ENCODE measurements at places on chromosomes 11 and 22.

- DNase-seq: no peak
Observed at GRCh38 chr11:61866231-61866957, 25.0 kb downstream of the FADS3 start.

- DNase-seq: peak; percentile 64
Observed at GRCh38 chr11:72684236-72684912, 10.2 kb upstream of the PDE2A start.

DNA sequence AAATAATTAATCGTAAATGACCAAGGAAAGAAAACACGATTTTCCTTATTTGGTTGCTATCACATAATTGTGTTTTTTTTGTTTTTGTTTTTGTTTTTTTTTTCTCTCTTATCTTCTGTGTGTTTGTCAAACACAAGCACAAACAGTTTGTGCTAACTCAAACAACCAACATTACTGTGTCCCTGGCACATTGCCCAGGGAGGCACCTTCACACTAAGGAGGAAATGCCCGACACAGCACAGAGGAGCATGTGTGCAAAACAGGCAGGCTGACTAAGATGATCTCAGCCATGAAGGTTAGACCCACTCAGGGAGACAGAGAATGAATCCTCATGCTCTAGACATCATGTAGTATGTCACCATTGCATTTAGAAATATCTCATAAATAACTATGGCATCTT is 130.1 kb downstream of the SOX6 start:
- DNase-seq: no peak

GRCh38 chr22:33220476-33221080 is 162.4 kb upstream of the SYN3 start:
- no peak for DNase-seq

- DNase-seq: no peak
Observed at GRCh38 chr11:121613724-121614123, 161.0 kb upstream of the SORL1-AS1 start.

- no peak for DNase-seq
Observed at GRCh38 chr11:1776331-1776851, 12.7 kb upstream of the CTSD start.

- no peak for DNase-seq
Observed at GRCh38 chr11:103079833-103080232, 12.1 kb downstream of the DCUN1D5 start.

DNA sequence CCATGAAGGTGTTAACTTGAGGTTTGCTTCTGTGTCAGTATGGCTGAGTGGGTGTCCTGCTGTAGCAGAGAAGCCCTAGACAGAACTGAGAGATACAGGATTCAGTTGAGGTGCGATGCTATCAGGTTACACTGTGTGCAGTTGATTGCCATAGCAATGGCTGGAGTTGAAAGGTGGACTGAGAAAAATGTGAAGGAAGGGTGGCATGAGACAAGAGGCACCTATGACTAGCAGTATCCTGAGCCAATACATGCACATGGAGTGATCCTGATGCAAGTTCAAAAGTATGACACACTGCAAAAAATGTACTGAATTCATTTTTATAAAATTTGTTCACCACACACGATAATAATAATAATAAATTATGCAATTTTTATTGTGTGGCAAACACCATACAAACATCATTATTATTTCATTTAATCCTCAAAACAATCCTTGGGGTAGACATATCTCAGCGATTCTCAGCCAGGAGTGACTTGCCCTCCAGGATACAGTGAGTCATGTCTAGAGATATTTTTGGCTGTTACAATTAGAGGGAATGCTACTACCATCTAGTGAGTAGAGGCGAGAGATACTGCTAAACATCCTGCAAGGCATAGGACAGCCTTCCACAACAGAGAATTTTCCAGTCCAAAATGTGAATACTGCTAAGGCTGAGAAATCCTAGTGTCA is 3.9 kb upstream of the PIWIL4 start:
- DNase-seq: peak; percentile 60

DNA sequence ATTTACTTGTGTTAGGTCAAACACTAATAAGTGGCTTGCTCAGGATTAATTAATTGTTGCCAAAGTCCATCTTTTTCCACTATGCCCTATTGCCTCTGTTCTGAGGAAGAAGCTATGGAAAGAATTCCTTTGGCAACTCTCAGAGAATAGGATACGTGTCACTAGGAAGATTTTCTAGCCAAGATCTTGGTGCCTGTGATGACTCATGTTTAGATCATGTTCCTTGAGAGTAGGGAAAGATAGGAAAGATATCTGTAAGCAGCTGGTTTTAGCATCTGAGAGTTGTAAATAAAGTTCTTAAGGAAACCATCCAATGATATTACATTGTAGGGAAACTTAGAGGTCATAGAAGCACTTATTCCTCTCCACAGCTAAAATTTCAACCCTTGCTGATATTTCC is 15.7 kb downstream of the SLN start:
- no peak for DNase-seq

DNA sequence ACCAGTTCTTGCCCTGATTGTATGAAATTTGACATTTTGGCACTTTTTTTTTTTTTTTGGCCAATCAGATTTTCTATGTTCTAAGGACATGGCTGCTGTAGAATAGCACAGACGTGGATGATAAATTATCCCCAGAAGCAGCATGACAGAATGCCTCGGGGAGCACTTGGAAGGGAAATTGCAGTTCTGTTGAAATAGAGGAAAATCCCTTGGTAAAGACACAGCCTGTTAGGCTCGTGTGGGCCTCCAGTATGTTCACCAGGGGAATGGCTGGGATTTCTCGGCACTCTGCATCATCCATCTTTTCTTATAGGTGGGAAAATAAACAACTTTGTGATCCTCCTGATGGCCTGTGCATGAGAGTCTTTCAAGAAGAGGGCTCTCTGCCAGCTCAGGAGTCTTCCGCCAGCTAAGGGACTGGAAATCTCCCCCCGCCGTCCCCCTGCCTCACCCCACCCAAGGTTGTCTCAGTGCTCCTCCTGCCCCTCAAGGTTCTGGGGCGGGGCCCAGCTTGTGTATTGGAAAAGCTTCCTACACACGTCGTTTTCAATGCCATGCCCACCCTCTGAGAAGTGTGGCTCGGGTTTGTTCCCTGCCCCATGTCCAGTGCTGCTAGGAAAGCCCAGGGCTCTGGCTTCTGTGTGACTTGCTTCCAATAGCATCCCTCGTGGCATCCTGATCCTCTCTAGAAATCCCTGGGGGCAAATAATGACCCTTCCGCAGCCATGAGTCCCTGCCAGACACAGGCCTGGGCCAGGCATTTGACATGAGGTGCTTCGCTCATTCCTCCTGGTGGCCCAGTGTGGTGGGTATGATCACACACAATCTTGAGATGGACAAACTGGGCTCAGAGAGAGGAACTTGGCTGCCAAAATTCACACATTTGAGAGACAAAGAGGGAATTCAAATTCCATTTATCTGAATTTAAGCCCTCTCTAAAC is 70.6 kb upstream of the ATXN10 start:
- no peak for DNase-seq

GRCh38 chr11:37502202-37502601 is 904.2 kb upstream of the RAG2 start:
- no peak for DNase-seq

DNA sequence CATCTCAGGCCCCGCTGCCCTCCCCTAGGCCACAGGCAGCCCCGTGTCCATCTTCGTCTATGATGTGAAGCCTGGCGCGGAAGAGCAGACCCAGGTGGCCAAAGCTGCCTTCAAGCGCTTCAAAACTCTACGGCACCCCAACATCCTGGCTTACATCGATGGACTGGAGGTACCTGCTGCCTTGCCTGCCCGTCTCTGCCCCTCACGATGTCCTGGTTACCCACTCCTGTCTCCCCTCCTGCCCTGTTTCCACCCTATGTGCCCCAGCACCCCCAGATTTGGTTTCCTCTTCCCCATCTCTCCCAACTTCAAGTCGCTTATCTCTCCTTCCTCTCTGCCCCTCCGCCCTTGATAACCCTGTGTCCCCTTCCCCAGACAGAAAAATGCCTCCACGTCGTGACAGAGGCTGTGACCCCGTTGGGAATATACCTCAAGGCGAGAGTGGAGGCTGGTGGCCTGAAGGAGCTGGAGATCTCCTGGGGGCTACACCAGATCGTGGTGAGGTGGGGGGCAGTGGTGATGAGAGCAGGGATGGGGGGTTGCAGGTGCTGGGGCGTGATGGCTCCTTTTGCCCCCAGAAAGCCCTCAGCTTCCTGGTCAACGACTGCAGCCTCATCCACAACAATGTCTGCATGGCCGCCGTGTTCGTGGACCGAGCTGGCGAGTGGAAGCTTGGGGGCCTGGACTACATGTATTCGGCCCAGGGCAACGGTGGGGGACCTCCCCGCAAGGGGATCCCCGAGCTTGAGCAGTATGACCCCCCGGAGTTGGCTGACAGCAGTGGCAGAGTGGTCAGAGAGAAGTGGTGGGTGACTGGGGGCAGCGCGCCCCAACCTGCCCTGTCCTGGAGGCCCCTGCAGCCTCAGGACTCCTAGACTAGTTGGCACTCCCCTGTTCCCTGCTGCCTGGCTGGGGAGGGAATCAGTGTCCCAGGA is 930 bp downstream of the SCYL1 start:
- DNase-seq: no peak

All from NB4 (cell line).